ENCODE measurements at places on chromosomes 12 and 14. TPM values are rescaled to one million over a fixed set of nuclear protein-coding genes. Genes with fewer than 3 reads are reported as not detected.

DNA sequence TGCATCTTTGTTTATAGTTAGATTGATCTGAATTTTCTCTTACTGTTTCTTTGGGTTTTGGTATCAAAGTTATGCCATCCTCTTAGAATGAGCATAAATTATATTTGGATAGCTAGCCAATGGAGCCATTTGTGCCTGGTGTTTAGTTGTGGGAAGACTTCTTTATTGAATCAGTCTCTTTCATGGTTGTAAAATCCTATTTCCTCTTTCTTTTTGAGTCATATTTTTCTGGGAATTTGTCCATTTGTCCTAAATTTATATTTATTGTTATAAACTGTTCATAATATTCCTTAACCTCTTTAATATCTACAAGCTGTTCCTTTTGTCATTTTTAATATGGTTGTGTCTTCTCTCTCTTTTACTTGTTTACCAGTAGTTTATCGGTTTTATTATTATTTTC lies 462.5 kb downstream of the AEBP2 start:
- no peaks in the 10 kb centered on the region for H3K36me3 ChIP-seq
- no peaks in the 10 kb centered on the region for H3K4me1 ChIP-seq
- no peak for DNase-seq
- H3K27me3 ChIP-seq: no peaks in the 10 kb centered on the region

Gene DPF3
- 0.54 TPM for total RNA-seq

Gene TDRD9
- 0.51 TPM for total RNA-seq

Gene VASH1
- total RNA-seq: 14.9 TPM

GRCh38 chr14:97948841-97949240 lies 1151.7 kb downstream of the VRK1 start:
- peaks cover 7% of the 10 kb centered on the region for H3K36me3 ChIP-seq
- no peaks in the 10 kb centered on the region for H3K27me3 ChIP-seq
- H3K4me1 ChIP-seq: no peaks in the 10 kb centered on the region
- H3K4me3 ChIP-seq: no peak overlapping the region
- DNase-seq: no peak

Gene OVCH1
- not detected for total RNA-seq

DNA sequence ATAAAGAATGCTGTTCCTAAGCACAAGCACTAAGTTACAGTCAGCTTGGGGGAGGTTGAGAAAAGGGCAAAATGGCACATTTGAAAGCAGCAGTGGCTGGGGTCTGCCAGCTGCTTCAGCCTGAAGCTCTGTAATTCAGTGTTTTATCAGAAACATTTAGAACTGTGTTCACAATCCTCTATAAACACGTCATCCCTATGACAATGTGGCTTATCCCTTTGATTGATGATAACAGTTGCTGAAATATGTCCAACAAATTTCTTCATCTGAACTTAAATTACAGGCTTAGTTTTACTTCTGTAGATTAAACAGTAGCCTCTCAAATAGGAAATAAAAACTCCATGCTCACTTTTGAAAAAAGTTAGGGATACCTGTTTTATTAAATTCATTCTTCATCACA lies 108.8 kb downstream of the VEZT start:
- no peak for DNase-seq
- H3K4me3 ChIP-seq: no peak overlapping the region
- no peaks in the 10 kb centered on the region for H3K27me3 ChIP-seq
- H3K4me1 ChIP-seq: no peaks in the 10 kb centered on the region
- H3K27ac ChIP-seq: no peak overlapping the region
- no peaks in the 10 kb centered on the region for H3K36me3 ChIP-seq

DNA sequence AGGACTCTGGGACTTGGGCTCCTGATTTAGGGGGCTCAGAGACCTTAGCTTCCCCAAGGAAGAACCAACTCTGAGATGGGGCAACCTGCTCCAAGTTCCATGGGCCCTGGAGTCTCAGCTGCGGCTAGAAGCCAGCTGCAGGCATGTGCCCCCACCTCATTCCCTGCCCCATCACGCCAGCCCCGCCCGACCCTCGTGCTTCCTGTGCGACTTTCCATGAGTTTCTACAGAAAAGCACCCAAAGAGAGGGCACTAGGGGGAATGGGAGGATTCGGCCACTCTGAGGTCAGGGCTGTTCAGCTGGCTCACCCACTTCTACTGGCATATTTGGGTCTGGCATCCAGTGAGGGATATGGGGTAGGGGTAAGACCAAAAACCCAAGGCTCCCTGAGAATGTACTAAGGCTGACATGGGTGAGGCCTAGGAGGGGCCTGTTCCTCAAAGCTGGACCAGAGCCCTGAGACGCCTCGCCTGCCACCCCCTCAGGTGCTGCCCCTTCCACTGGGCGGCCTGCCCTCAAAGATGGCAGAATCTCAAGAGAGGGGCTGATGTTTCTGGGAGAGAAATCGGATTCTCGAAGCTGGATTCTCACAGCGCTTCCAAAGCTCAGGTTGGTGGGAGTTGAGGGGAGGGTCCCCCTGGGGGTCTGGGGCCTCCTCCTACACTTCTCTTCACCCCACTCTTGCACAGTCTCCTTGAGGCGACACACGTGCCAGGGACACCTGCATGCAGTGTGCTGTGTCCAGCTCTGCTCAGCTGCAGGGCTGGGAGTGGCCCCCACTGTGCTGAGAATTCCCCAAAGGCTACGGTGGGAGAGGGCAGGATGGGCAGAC lies 22.1 kb downstream of the FAIM2 start:
- no peak overlapping the region for H3K27ac ChIP-seq
- H3K4me1 ChIP-seq: no peaks in the 10 kb centered on the region
- no peaks in the 10 kb centered on the region for H3K27me3 ChIP-seq

Gene RNASE3
- not detected for total RNA-seq

DNA sequence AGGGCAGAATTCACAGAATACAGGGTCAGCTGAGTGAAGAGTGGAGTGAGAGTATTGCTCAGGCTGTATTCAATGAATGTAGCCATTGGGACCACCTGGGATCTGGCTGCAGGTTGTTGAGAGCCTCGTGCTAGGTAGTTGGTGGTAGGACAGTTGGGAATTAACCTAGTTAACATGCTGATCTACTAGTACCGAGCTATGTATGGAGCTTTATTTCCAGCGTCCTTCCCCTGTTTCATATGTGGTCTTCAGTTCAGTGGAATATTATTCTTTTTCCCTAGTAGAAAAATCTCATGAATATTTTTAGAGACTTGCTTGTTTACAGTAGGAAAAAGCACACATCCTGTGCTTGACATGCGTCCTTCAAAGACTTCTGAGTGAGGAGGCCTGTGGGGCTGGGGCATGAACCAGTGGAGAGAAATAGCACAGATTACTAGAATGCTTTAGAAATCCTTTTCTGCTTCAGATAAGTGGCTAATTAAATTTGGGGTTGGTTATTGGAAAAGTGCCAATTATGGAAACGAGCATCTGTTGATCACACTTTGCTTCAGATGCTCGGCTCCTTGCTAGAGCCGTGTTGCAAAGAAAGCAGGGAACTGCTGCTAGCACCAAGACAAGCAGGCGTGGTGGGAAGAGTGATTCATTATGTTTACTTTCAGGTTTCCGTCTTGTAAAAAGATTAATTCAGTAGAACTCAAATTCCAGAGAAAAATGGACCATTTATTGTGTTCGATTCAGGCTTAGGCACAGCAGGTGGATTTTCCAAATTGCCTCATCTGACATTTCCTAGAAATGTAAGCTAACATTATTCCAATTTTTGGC lies 53.6 kb downstream of the ARF6 start:
- H3K36me3 ChIP-seq: no peaks in the 10 kb centered on the region
- no peaks in the 10 kb centered on the region for H3K27me3 ChIP-seq
- DNase-seq: peak; percentile 32
- H3K4me3 ChIP-seq: no peak overlapping the region
- peak overlapping the region; percentile 86 for H3K27ac ChIP-seq

- H3K4me1 ChIP-seq: no peaks in the 10 kb centered on the region
- no peak overlapping the region for H3K27ac ChIP-seq
- DNase-seq: no peak
These were observed 7.5 kb upstream of the SIVA1 start for GRCh38 chr14:104745431-104745830.

Gene NEUROD4
- total RNA-seq: 0.06 TPM

Gene ACSM4
- total RNA-seq: not detected

GRCh38 chr12:67424784-67425183 lies 155.6 kb downstream of the CAND1 start:
- no peak overlapping the region for H3K27ac ChIP-seq
- no peaks in the 10 kb centered on the region for H3K4me1 ChIP-seq
- H3K4me3 ChIP-seq: no peak overlapping the region
- no peaks in the 10 kb centered on the region for H3K36me3 ChIP-seq
- DNase-seq: no peak

Gene LTBP2
- total RNA-seq: 0.98 TPM

Gene NEDD8
- 107 TPM for total RNA-seq

Gene DIO2
- not detected for total RNA-seq

Gene KERA
- total RNA-seq: not detected

GRCh38 chr12:66065641-66066136 lies 64.9 kb downstream of the LLPH start:
- peaks cover 3% of the 10 kb centered on the region for H3K27me3 ChIP-seq
- no peak overlapping the region for H3K27ac ChIP-seq
- no peak overlapping the region for H3K4me3 ChIP-seq
- no peaks in the 10 kb centered on the region for H3K36me3 ChIP-seq

Gene CD27
- 138 TPM for total RNA-seq

Gene EIF5
- 633 TPM for total RNA-seq

All from T-cell (primary cell).